ENCODE measurements at places on chromosomes 7 and 10.

DNA sequence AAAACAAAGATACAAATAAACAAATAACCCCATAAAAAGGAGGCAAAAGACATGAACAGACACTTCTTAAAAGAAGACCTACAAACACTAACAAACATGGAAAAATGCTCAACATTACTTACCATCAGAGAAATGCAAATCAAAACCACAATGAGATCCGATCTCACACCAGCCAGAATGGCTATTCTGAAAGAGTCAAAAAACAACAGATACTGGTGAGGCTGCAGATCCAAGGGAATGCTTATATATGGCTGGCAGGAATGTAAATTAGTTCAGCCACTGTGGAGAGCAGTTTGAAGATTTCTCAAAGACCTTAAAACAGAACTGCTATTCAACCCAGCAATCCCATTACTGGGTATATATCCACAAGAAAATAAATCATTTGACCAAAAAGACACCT lies 80.4 kb upstream of the NRP1 start:
- no peak for DNase-seq

DNA sequence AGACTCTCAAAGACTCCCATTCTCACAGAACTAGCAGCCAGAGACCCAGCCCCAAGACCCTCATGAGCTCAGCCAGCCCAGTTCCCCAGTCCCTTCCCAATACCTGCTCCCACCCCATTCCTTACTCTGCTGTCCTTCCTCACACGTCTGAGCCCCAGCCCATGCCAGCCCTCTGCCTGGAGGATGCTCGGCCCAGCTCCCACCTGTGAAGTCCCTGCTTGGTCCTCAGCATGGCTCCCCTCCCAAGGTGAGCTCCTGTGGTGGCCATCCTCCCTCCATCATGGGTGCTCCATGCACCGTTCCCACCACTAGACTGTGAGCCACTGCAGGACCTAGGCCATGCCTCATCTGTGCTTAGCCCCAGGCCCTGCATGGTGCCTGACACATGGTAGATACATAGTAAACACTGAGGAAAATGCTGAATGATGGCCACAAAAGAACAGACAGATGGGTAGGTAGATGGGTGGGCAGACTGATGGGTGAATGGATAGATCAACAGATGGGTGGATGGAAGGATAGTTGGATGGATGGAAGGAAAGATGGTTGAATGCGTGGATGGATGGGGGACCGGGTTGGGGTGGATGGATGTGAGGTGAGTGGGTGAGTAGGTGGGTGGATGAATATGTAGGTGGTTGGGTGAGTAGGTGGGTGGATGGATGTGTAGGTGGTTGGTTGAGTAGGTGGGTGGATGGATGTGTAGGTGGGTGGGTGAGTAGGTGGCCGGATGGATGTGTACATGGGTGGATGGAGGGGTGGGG lies 138.9 kb downstream of the GRID1 start:
- DNase-seq = no peak

- DNase-seq = peak; percentile 56
Observed at GRCh38 chr10:110357252-110357780, 52.6 kb upstream of the SMNDC1 start.

- no peak for DNase-seq
Observed at GRCh38 chr7:91425149-91425548, 160.9 kb downstream of the FZD1 start.

DNA sequence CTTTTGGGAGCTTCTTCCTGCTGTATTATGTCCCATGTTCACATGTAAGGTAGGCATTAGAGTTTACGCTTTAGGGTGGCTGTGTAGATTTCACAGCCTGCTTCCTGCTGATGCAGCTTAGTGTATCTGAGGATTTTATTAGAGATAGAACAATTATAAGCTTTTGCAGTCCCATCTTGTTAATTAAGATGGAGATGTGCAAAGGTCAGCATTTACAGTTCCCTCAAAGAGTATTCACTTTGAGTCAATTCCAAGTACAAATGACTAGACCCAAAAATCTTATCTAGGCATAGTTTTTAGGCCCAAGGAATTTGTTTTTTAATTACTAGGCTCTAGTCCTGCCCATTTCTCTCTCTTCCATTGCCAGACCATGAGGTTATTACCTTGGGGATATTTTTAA lies 239.9 kb upstream of the PHF14 start:
- DNase-seq = no peak
